Small intestine (tissue), 16 donors: ENCODE measurements at places on chromosomes 11 and 22.

DNA sequence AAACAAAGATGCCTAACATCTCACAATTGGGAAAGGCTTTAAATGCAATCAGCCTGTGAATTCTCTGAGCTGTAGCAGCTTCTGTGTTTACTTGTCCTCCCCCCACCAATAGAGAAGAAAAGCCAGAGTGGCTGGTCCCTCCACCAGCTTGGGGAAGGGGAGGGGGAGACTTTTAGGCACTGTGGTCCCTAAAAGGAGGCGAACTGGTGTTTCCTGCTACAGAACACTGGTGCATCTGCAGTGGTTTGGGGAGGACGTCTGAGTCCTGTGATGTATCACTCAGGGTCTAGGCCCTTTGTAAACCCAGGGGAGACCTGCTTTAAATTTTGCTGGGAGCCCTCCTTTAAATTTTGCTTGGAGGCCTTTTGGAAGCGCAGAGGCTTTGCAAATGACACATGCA lies 16.9 kb downstream of the TNRC6B start:
- H3K27ac ChIP-seq, result no peak overlapping the region
- DNase-seq, result no peak
- H3K36me3 ChIP-seq, result peaks cover 2% of the 10 kb centered on the region
- H3K27me3 ChIP-seq, result no peaks in the 10 kb centered on the region
- H3K4me3 ChIP-seq, result no peak overlapping the region

DNA sequence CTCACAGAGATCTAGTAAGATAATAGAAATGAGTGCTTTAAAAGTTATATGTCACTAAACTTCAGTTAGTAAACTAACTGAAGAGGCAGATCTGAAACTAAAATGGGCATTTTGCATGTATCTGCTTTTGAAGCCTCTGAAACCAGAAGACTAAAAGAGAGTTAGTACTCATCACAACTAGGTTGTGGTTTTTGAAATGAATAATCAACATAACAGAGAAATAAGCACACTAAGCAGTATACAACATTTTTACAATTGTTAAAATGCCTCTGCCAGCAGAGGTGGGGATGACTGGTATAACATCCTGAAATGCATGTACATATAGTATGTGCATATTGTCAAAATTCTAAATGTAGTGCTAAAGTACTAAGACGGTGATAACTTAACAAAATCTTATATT lies 564.5 kb downstream of the DLG2 start:
- no peak for DNase-seq
- no peak overlapping the region for H3K27ac ChIP-seq
- no peaks in the 10 kb centered on the region for H3K4me1 ChIP-seq
- no peaks in the 10 kb centered on the region for H3K27me3 ChIP-seq
- H3K4me3 ChIP-seq, result no peak overlapping the region

GRCh38 chr11:11107076-11107723 lies 245.8 kb downstream of the CSNK2A3 start:
- DNase-seq, result no peak
- no peaks in the 10 kb centered on the region for H3K36me3 ChIP-seq
- H3K4me1 ChIP-seq, result no peaks in the 10 kb centered on the region
- peaks cover 2% of the 10 kb centered on the region for H3K27me3 ChIP-seq
- H3K4me3 ChIP-seq, result no peak overlapping the region

DNA sequence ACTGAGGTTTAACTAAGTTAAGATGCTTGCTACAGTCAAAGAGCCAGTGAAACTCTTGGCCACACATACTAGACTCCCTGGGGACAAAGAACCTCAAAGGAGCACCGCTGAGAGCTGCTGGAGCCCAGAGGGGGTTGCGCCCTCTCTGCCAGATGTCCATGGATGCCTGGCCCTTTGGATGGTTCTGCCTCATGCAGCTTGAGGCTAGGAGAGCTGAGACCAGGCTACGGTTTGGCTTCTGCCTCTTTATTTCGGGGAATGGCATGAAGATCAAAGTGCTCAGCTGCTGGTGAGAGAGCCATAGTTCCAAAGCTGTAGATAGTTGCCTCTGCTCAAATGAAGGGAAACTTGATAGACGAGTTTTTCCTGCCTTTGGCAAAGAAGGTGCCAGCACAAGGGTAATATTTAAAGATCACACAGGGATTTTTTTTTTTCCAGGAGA lies 43.0 kb downstream of the RASSF10 start:
- H3K4me1 ChIP-seq, result peaks cover 2% of the 10 kb centered on the region
- no peaks in the 10 kb centered on the region for H3K36me3 ChIP-seq
- DNase-seq, result peak; percentile 66
- H3K27me3 ChIP-seq, result no peaks in the 10 kb centered on the region
- H3K4me3 ChIP-seq, result no peak overlapping the region

- no peaks in the 10 kb centered on the region for H3K4me1 ChIP-seq
- H3K27me3 ChIP-seq, result peaks cover 5% of the 10 kb centered on the region
- DNase-seq, result no peak
- no peak overlapping the region for H3K27ac ChIP-seq
- no peak overlapping the region for H3K4me3 ChIP-seq
- no peaks in the 10 kb centered on the region for H3K36me3 ChIP-seq
Observed at GRCh38 chr11:17550450-17551346, 3.6 kb downstream of the OTOG start.

GRCh38 chr11:12285106-12285505 lies 92.3 kb upstream of the PARVA start:
- H3K4me3 ChIP-seq, result no peak overlapping the region
- H3K27ac ChIP-seq, result no peak overlapping the region
- no peaks in the 10 kb centered on the region for H3K36me3 ChIP-seq
- H3K4me1 ChIP-seq, result peaks cover 15% of the 10 kb centered on the region

GRCh38 chr11:70306586-70307033 lies 36.1 kb downstream of the PPFIA1 start:
- H3K4me1 ChIP-seq, result no peaks in the 10 kb centered on the region
- no peaks in the 10 kb centered on the region for H3K36me3 ChIP-seq
- H3K27me3 ChIP-seq, result no peaks in the 10 kb centered on the region
- no peak overlapping the region for H3K27ac ChIP-seq
- no peak overlapping the region for H3K4me3 ChIP-seq
- no peak for DNase-seq

DNA sequence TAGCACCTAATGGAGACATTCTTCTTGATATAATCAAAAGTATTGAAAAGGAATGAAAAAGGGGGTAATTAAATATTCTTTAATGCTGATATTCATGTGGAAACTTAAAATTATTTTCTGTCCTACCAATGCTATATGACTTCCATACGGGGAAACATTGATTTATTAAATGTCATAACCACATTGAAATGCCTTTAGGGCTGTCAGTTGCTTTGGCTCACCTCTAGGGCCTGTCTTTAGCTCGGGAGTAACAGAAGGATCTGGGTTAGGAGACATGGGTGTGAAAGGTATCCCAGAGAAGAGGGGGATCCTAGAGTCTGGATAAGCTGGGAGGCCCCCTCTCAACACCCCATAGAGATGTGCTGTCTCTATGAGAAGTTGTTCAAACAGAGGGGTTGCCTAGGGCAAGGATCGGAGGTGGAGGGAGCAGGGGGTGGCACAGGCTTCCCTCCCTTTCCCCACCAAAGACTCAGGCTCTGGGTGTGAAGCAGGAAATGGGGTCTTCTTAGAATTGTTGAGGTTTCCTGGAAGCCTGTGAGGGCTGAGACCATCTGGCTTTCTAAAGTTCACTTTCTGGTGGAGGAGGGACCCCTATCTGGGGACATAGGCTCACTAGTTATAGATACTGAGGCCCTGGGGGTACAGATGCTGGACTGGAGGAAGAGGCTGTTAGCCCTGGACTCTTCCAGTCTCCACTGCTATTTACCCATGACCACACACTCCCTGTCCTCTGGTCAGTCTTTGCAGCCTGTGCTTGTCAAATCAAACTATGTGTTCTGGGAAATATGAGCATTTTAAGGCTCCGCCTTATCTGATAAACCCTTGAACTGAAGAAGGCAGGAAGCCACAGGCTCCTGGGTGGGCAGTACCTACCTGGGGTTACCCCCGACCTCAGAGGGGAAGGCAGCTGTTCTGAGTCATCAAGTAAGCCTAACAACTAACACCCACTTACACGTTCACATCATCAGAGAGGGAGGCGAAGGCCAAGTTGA lies 55.8 kb upstream of the RRAS2 start:
- no peak overlapping the region for H3K27ac ChIP-seq
- no peaks in the 10 kb centered on the region for H3K36me3 ChIP-seq
- peak; percentile 33 for DNase-seq
- H3K27me3 ChIP-seq, result no peaks in the 10 kb centered on the region
- H3K4me1 ChIP-seq, result no peaks in the 10 kb centered on the region
- H3K4me3 ChIP-seq, result no peak overlapping the region

DNA sequence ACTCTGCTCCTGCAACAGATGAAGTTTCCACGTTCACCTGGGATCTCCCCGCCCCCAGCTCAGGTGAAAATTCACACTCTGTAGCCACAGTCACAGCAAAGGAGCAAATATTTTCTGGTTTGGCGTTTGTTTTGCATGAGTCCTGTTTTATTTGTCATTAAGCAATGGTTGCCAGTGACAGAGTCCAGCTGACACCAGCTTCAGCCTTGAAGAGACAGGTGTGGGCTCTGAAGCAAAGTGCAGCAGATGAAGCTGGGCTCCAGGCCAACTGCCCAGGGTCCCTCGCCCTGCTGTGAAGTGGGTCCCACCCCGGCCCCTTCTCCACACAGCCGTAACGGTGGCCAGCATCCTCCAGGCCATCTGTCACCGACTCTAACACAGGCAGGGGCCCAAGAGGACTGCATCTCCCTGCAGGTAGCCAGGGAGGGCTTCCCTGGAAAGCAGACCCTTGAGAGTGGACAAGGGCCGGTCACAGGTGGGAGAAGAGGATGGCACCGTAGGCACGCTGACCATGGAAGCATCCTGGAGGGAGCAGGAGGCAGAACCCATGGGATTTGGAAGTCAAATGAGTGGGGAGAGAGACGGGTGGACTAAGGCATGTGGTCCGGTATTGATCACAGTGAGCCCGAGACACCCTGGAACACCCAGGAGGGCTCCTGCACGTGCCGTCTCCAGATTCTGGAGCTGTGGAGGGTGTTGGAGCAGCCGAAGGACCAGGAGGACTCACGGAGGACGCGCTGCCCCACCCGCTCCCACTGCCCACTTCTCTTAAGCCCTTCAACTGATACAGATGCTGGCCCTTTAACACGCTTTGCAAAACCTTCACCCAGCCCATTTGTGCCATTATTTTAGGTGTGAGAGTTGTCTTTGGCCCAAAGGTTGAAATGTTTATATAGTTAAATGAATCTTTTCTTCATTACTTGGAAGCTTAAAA lies 294.5 kb downstream of the BRD1 start:
- H3K36me3 ChIP-seq, result no peaks in the 10 kb centered on the region
- H3K4me3 ChIP-seq, result no peak overlapping the region
- no peaks in the 10 kb centered on the region for H3K4me1 ChIP-seq
- no peak for DNase-seq
- no peak overlapping the region for H3K27ac ChIP-seq
- no peaks in the 10 kb centered on the region for H3K27me3 ChIP-seq

- H3K36me3 ChIP-seq, result no peaks in the 10 kb centered on the region
- no peaks in the 10 kb centered on the region for H3K27me3 ChIP-seq
- H3K27ac ChIP-seq, result no peak overlapping the region
- no peak overlapping the region for H3K4me3 ChIP-seq
Observed at GRCh38 chr11:1326435-1327063, 17.1 kb upstream of the TOLLIP start.

DNA sequence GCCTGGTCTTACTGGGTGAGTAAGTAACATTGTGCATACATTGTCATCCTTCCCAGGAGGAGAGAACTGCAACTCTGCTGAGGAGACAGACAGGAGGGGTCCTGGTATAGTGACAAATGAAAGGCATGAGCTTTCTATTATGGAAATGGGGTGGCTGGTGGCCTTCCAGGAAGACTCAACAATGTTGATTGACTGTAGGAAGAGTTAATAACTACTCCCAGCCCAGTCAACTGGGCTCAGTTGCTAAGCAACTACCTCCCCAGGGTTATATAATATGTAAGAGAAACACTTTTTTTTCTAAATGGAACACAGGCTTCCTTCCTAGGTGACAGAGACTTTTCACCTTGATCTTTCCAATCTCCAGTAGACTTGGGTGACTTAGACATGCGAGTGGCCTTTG lies 28.2 kb downstream of the SEZ6L start:
- H3K4me1 ChIP-seq, result no peaks in the 10 kb centered on the region
- H3K4me3 ChIP-seq, result no peak overlapping the region
- H3K36me3 ChIP-seq, result no peaks in the 10 kb centered on the region
- no peaks in the 10 kb centered on the region for H3K27me3 ChIP-seq
- no peak for DNase-seq

GRCh38 chr22:42760806-42761565 lies 40.3 kb upstream of the A4GALT start:
- no peaks in the 10 kb centered on the region for H3K36me3 ChIP-seq
- DNase-seq, result no peak
- H3K4me1 ChIP-seq, result peaks cover 7% of the 10 kb centered on the region
- peaks cover 9% of the 10 kb centered on the region for H3K27me3 ChIP-seq
- H3K4me3 ChIP-seq, result no peak overlapping the region

DNA sequence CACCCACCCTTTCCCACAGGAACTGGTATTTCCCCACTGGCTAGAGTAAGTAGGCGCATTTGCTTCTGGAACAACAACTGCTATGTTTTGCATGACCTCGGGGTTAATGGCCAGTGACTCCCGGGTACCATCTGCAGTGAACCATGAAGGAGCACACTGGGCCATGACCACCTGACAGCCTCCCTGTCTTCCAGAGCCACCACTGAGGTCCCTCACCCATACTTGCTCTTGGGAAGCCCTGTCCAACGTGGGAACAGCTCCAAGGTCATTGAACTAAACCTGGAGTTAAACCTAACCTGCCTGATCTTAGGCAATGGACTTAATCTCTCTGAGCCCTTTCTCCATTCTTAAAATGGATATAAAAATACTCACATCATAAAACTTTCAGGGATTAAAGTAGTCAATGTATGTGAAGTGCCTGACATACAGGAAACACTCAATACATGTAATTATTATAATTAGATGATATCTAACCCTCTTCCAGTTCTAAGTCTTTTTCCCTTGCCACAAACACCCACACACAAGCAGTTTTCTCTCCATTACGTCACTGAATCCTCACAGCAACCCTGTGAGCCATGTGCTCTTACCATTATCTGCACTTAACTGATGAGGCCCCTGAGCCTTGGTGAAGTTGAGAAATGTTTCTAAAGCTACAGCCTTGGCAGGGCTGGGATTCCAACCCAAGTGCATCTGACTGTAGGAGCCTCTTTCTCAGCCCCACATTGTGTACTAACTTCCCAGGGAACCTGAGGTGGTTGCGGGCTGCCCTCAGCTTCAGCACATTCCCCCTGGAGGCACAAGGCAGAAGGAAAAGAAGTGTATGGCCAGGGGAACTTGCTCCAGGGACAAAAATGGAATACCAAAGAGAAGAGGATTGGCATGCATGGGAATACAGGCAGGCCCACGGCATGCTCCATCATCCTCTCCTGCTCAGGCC lies 74.5 kb upstream of the NCAM1 start:
- no peak overlapping the region for H3K4me3 ChIP-seq
- no peaks in the 10 kb centered on the region for H3K4me1 ChIP-seq
- H3K27ac ChIP-seq, result no peak overlapping the region
